ENCODE measurements at places on chromosomes 7 and 10.
A peak's percentile ranks its signal among the peaks of the same experiment; 100 is the strongest.

- DNase-seq: no peak
These were observed 97.8 kb downstream of the CALCR start for GRCh38 chr7:93476491-93477344.

GRCh38 chr7:83466956-83467355 lies 182.0 kb downstream of the SEMA3E start:
- DNase-seq: no peak

GRCh38 chr10:33507662-33508425 lies 173.4 kb upstream of the NRP1 start:
- DNase-seq: no peak

DNA sequence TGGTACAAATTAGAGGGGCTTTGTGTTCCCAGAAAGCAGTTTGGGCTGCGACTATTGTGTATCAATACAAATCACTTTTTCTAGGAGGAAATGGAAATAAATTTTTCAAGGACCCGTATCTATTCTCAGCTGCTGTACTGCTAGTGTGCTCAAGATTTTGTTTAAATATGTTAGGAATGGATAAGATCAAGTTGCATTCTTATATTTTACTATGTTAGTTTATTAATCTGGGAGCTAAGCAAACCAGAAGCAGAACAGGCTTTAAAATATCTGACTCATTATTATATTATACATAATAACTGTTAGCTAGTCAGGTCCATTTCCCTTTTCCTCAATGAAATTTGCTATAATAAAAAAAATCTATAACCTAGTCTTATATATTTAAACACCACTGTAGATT lies 11.1 kb upstream of the GLCCI1 start:
- no peak for DNase-seq

GRCh38 chr10:111725050-111725449 lies 458.5 kb downstream of the GPAM start:
- no peak for DNase-seq

- no peak for DNase-seq
These were observed 54.5 kb upstream of the AASS start for GRCh38 chr7:122198581-122198980.

DNA sequence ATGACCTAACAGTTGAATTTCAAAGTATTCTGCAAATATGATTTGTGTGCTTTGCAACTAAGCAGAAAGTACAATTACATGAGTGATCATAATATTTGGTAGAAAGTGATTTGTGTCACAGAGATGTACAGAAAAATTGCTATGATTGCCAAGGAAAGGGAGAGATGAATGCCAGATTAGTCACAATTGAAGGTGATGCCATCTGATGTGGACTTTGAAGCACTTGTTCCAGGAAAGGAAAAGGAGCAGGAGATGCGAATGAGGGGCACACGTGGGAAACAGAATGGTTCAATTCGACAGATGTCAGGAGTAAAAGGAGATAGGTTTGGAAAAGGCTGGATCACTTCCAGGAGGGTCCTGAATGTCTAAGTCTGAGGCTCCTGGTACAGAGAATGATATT lies 153.1 kb upstream of the LAMB4 start:
- no peak for DNase-seq

- no peak for DNase-seq
These were observed 85.9 kb downstream of the USP6NL start for GRCh38 chr10:11525503-11525902.

DNA sequence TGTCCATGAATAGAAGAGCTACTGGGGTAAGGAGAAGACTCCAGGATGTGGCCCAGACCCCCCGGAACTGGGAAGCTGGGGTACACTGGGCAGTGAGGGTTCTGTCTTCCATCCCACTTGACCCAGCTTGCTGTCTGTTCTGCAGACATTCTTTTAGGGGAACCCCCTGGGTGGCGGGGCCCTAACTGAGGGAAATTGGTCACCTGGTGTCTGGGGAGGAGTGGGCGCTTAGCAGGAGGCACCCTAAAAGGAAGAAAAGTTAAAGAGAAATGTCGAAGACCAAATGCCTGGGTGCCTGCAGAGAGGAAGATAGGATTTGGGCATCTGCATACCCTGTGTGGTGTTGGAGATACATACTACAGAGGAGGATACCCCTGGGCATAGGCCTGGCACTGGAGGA lies 1.0 kb downstream of the AP1S1 start:
- no peak for DNase-seq

DNA sequence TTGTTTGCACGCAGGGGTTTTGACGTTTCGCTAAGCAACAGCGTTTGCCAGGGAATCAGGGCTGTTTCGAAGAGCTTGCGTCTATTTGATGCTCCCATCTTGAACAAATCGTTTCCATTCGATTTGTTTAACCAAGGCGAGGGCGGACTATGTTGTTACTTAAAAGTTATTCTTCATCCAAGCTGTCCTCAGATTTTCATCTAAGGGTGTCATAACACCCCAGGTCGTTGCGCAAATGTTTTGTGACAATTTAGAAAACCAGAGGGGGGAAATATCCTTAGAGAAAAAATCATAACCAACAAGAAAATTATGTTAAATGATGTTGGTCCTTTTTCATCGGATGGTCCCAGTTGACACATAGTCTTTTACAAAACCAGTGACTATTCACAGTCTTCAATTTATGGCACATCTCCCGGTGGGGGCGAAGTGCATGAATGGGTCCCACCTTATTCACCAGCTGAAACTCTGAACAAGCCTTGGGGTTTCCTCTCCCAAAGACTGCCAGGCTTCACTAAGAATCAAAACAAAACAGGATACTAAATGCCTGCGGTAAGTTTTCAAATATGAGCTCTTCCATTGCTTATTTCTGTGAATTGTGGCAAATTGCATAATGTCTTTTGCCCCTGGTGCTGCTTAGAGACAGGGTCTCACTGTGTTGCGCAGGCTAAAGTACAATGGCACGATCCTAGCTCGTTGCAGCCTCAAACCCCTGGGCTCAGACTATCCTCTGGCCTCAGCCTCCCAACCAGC lies 109.9 kb downstream of the REEP3 start:
- no peak for DNase-seq

DNA sequence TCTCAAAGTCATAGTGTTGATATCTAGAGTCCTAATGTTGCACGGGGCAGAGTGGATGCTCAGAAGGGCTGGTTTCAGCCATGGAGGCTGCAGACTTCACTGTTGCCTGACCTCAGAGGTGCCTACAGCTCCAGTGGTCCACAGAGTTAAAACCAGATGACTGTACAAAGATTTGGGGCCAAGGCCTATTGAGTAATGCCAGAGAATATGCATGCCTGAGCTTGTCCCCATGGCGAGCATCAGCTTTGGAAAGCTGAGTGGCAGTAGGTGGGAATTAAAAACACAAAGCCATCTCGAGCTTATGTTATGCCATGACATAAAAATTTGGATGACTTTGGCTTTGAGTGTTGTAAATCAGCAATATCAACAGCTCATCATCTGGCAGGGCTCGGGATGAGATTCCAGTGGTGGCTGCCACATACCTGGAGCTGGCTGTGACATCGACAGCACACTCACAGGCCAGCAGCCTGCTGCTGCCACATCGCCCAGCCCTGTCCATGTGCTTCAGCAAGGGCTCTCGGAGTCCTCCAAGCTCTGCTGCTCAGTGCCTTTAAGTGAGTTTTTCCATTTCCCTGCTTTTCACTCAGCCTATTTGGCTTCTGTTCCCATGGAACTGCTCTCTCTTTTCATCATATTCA lies 379.6 kb downstream of the TNS3 start:
- peak; percentile 10 for DNase-seq

- DNase-seq: no peak
These were observed 671 bp upstream of the ATAD1 start for GRCh38 chr10:87818505-87819288.

- no peak for DNase-seq
These were observed 34.7 kb downstream of the ZNF33A start for GRCh38 chr10:38045129-38045528.

DNA sequence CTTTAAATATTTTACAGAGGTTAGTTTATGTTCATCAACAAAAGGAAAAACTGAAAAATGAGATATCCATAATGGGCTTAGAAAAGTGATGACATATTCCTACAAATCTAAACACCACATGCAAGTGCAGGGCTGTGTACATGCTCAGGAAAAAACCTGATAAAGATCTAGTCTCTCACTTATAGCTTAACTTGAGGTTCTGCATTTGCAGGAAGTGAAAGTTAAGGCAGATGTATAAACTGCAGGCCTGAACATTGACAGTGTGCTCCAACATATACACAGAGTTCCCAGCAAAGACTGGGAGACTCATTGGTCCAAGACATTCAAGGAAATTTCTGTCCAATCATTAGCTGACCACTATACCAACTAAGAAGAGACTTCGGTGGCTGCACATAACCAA lies 63.8 kb upstream of the RET start:
- no peak for DNase-seq

- DNase-seq: no peak
These were observed 114.7 kb downstream of the CD36 start for GRCh38 chr7:80752954-80753690.

DNA sequence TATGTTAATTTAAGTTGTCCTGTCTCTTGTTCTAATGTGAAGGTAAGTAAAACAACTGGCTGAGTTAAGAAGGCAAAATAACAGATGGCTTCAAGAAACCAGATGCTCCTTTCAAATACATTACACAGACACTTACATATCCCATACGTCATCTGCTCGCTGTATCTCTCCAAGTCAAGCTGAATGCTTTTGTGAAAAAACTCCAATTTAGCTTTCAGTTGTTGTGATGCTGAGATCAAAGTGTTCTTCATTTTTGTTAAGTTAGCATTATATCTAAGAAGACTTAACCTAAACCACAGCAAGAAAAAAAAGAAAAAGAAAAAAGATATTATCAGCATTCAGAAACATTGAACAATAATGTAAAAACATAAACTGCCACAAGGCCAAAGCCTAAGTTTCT lies 18.5 kb upstream of the ERLIN1 start:
- DNase-seq: no peak

DNA sequence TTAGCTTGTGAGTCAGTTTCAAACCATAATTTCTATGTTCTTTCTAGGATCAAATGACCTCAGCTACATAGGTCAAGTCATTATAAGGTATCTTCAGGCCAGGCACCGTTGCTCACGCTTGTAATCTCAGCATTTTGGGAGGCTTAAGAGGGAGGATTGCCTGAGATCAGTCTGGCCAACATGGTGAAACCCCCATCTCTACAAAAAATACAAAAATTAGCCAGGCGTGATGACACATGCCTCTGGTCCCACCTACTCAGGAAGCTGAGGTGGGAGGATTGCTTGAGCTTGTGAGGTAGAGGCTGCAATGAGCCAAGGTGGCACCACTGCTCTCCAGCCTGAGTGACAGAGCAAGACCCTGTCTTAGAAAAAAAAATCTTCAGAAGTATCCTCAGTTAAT lies 362.3 kb downstream of the GATA3 start:
- DNase-seq: no peak

GRCh38 chr7:133082390-133082766 lies 488 bp upstream of the CHCHD3 start:
- DNase-seq: no peak

GRCh38 chr7:35691366-35691765 lies 3.6 kb downstream of the HERPUD2 start:
- no peak for DNase-seq

DNA sequence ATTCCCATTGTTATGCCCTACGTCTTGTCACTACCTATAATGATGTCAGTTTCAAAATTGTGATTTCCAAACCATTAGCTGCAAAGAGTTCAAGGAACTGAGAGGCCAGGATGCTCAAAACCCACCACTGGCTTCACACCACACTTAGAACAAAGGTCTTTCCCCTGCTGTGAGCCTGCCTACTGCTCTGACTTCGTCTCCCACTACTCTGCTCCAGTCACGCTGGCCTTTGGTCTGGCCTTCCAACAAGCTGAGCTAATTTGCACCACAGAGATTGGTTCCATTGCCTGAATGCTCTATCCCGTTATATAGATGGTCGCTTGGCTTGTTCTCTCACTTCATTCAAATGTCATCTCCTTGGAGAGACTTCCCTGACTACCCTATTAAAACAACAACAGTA lies 572.1 kb upstream of the GALNT17 start:
- DNase-seq: no peak

DNA sequence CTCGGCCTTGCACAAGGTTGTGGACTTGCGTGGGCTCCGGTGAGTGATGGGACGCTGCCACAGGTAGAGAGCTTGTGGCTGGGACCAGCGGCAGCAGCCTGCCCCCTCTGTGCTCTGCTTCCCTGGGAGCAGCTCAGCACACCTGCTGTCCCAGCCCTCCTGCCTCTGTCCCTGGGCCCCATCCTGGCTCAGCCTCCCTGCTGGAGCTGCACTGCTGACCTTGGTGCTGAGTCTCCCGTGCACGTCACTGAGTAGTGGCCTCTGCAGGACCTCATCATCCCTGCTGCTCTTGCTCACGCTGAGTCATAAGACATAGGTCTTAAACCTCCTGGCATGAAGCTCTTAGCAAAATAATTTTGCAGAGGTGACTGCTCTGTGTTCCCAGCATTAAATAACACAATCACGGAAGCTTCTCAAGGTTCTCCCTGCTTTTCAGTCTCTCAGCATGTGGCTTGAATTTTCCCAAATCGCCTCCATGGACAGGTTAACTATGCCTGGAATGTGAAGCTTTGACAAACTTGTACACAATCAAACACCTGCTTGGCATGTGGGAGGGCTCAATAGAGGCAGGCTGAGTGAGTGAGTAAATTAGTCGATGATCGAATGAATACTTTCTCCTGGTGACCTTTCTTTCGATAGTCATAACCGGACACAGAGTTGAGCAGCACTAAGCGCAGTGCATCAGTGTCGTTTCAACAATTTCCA lies 63.8 kb upstream of the NPS start:
- no peak for DNase-seq

GRCh38 chr10:2244471-2244870 lies 507.1 kb upstream of the ADARB2 start:
- peak; percentile 59 for DNase-seq

DNA sequence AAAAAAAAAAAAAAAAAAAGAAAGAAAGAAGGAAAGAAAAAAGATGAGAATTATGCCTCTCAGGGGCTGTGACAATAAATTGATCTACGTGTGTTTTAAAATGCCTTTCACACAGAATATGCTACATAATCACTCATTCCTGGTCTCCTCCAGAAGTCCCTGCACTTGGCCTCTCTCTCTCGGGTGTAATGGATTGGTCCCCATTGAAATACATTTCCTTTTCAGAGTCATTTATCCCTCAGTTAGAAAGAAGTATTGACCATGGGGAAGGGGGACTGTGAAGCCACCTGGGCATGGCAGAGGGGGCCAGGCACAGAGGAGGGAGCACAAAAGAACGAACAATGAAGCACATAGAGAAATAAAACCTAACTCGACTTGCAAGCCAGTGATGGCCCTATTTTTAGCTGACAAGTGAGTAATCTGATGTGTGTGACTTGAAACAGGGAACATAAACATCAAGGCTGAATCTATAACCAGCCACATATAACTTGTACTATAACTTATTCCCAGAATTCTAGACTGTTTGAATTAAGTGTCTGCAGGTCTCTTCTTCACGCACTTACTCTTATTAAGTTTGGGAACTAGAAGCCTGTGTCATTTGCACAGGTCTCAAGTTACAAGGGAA lies 490.8 kb downstream of the KCNMA1 start:
- DNase-seq: no peak

DNA sequence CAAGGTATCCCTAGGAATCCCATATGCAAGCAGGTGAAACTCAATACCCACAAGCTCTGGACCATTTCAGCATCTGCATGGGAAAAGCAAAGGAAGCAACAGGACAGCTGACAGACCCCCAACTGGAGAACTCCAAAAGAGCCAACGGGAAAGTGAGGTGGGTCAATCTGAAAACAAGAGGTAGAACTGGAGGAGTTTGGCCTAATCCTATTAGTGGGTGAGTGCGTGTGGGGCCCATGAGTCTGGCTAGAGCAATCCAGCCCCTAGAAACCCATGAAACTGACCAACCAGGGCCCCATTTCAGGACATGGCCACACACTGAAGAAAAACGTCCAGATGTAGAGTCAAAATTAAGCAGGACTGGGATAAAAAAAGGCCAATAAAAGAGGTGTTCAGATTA lies 26.6 kb upstream of the WNT8B start:
- no peak for DNase-seq

- no peak for DNase-seq
These were observed 42.8 kb downstream of the AP5Z1 start for GRCh38 chr7:4818000-4818794.
